ENCODE measurements at places on chromosomes 2 and 18.

DNA sequence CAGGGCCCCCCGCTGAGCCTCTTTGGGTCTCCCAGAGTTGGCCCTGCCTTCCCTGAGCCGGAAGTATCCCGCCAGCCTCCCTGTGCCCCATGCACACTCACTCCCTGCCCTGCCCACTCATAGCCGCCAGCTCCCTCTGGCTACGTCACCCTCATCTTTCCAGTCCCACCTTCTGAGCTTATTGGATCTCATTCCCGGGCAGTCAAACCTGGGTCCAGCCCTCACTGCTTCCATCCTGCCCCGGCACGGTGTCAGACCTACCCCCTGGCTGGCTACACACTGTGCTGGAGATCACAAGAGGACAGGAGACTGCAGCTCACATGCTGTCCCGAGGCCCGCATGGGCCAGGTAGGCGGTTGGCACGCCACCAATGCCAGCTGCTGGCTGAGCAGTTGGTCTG is 147.2 kb downstream of the ASB1 start:
- no peak for DNase-seq

GRCh38 chr18:6561420-6561861 is 146.7 kb upstream of the L3MBTL4 start:
- DNase-seq = no peak

DNA sequence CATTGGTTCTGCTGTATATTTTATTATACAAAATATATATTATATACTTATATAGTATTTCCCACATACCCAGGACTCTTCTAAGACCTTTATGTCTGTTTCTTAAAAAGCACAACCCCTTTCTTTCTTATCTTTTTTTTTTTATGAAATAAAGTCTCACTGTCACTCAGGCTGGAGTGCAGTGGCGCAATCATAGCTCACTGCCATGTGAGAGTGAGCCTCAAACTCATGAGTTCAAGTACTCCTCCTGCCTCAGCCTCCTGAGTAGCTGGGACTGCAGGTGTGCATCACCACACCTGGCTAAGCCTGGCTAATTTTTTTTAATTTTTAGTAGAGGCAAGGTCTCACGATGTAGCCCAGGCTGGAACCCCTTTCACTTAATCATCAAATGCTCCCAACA is 72.3 kb downstream of the CLHC1 start:
- DNase-seq = no peak

DNA sequence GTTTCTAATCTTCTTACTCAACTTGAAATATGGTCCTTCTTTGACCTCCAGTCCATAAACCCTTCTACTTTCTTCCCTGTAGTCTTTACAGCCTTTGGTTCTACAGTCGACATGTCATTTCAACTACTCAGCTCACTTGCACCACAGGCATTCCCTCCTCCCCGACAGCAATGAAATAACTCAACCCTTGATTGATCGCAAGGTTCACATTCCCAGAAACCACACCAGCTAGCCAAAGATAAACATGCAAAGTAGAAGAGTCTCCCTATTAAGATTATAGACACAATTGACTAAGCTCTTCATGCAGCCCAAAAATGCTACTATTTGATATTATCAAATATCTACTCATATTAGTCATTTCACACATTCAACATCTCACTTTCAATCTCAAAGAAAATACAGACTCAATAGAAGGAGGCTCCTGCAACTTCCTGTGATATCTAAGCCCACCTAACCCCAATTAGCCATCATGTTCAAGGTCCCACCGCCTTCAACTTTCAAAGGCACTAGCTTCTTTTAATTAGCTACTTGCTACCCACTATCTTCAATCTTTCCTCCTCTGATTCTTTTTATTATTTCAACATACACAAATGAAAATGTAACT is 50.8 kb downstream of the RTTN start:
- no peak for DNase-seq

GRCh38 chr2:128313931-128314347 is 4.7 kb downstream of the HS6ST1 start:
- peak; percentile 55 for DNase-seq

DNA sequence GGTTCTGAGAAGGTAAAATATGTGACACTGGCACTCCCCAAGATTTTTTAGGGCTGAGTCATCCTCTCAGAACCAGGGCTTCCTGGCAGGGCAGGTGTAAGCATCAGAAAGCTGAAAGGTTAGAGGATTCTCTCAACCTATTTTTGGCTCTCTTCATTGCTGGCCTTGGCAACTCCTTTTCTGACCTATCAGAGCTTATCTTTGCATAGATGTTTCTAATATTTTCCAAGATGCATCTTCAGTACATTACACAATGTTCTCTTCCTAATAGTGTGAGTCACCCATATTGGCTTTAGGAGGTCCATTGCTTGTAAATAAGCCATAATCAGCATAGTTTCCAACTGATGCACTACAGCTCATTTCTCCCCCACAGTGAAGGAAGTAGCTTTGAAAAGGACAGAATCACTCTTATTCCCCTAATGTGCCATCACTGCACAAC is 2008.4 kb upstream of the PIK3C3 start:
- DNase-seq = no peak

DNA sequence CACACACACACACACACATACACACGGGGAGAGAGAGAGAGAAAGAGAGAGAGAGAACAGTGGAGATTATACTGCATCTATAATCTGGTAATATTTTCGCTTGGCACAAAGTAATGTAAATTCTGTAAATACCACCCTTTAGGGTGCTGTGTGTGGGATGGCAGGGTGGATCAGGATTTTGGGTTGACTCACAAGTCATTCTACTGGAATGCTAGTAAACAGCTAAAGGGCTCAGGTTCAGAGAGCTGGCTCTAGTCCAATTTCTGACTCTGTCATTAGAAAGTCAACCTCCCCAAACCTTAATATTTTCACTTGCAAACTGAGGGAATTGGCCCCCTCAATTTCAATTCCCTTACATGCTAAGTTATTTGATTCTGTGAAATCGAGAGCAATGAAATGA is 308.3 kb downstream of the TSN start:
- no peak for DNase-seq

DNA sequence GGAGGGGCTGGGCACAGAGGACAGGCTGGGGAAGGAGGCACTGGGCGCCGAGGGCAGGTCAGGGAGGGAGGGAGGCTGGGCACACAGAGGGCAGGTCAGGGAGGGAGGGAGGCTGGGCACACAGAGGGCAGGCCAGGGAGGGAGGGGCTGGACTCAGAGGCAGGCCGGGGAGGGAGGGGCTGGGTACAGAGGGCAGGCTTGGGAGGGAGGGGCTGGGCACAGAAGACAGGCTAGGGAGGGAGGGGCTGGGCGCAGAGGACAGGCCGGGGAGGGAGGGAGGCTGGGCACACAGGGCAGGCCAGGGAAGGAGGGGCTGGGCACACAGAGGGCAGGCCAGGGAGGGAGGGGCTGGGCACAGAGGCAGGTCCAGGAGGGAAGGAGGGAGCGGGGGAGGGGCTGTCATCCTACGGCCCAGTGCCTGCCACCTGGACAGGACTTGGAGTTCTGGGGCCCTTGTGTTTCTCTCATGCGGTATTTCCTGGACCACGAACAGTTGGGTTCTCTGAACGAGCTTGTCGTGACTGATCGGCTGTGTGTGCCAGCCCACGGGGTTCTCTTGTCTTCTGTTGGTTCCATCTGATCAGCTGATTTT is 46.7 kb upstream of the KCNG2 start:
- DNase-seq = no peak

DNA sequence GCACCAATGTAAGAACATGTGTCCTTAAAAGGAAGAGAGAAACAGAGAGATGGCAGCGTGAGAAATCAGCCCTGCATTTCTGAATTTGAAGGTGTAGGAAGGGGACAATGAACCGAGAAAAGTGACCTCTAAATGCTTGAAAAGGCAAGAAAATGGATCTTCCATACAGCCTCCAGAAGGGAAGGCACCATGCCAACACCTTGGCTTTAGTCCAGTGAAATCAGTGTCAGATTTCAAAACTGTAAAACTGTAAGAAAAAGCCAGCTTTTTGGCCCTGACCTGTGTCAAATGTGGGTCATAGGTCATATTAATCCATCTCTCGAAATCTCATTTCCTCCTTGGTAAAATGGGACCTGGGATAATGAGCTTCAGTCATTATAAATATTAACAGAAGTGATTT is 762.3 kb downstream of the DCDC2C start:
- DNase-seq = no peak

DNA sequence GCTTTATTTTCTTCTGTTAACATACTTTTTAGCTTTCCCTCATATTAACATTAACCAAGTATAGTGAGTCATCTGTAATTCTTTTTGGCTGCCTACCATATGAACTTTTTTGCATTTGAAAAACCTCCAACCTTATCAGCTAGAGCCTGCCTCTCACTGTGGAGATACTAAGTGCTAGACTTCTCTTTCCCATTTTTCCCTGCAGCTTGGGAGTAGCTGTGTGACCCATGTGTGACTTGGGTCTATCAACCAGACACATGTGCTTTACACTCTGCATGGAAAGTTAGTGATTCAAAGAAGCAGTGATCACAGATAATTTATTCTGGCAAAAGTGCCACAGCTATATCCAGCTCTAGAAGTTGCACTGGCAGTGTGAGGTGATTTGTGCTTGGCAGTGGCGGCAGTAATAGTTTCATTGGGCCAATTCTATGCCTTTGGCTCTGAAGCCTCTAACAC is 36.3 kb downstream of the PREPL start:
- no peak for DNase-seq

- DNase-seq = no peak
Measured at GRCh38 chr2:120847700-120848321, 112.1 kb downstream of the GLI2 start.

DNA sequence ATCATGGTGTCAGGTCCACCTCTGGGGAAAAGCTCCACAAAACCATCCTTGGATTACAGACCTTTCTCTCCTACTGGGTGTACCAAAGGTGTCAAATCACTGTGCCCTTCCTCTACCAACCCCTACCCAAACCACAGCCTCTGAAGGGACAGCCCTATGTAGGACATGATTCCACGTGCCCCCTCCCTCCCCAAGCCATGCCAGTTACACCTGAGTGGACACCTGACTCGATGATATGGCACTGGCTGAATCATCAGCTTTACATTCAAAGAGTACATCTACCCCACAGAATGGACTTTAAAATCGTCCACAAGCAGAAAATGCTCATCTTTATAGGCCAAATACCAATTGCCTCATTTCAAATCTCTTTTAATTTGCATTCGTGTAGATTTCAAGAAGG is 26.0 kb downstream of the TRABD2A start:
- peak; percentile 56 for DNase-seq

DNA sequence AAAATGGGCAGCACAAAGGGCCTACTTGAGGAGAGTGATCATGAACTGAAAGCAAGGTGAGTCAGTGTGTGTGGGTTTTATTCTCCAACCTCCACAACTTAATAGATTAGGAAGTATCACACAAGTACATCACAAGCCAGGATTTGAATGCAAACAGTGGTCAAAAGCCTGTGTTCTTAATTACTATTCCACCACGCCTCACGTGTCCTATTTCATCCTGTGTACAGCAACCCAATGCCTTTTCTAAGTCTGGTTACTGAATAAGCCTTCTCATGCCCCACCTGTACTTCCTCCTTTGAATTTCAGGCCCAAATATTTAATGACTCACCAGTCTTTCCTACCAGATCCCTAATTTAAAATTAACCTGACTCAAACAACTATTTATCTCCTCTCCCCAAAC is 755.7 kb upstream of the SLC8A1 start:
- DNase-seq = no peak

GRCh38 chr2:19351899-19352697 is 6.3 kb downstream of the OSR1 start:
- DNase-seq = no peak

GRCh38 chr2:119208791-119209203 is 14.8 kb upstream of the STEAP3 start:
- DNase-seq = no peak

DNA sequence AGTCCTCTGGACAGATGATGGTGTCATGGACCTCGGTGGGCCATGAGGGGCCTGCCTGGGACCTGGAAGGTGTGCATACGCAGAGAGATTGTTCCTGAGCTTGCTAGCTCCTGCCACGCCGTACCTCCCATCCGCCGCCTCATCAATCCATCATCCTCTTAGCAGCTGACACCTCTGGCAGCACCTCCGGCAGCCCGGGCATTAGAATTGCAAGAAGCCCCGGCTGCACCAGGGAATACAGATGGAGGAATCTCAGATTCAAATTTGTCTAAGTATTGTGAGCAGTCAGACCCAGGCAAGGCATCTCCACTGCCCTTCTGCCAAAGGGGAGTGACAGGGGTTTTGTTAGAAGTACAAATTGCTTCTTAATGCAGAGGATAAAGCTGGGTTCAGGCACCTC is 4.5 kb downstream of the C1QL2 start:
- no peak for DNase-seq

DNA sequence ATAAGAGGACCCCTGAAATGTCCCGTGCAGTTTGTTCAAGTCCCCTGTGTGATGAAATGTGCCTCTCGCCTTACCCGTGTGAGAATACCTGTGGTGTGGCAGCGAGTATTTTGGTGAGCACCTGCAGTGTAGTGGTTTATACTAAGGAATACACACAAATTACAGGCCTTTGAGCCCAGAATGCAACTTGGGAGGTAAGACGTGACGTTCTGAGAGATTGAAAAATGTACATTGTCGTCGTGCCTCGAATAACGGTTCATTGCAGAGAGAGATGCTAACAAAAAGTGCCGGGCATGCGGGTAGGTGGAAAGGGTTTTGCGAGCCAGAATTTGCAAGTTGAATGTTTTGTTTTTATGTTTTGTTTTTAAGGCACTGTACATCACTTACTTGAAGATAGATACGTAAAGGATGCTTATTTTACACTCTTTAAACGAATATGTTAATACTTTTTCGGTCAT is 867 bp downstream of the RBBP8 start:
- DNase-seq = no peak

DNA sequence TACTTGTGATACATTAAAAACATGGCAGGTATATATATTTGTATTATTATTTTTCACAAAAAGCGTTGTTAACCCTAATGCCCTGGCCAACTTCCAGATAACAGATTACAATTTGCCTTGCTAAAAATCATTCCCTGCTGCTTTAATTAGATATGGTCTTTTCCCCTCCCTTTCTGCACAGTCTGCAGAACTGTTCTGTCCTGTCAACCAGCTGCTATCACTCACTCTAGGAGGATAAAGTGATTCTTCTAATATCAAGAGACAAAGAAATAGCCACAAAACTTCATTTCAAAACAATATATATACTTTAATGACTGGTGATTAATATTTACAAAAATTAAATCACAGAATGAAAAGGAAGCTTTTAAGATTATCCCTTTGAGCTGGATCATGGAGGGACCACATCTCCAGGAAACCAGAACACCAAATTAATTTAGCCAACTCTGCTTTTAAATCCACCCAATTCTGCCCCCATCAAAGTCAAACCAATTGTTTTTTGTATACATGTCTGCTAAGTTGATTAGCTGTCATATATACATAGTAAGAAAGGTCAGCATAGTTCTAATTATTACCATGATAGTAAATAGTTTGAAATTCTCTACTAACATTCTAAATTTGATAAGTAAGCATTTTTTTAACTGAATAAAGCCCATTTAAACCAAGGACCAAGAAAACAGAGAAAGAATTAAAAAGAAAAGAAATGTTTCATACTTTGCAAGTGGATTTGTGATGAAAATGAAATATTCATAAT is 55.7 kb downstream of the RND3 start:
- no peak for DNase-seq

GRCh38 chr18:22282311-22283115 is 113.1 kb downstream of the GATA6 start:
- no peak for DNase-seq

Measured in activated CD8-positive, alpha-beta memory T cell treated with anti-CD3 and anti-CD28 coated beads for 24 hours (primary cell).